Activated naive CD4-positive, alpha-beta T cell (primary cell): ENCODE measurements at places on chromosomes 6 and 20.

- no peak for DNase-seq
These were observed 30.7 kb upstream of the NAA20 start for GRCh38 chr20:19986419-19986818.

DNA sequence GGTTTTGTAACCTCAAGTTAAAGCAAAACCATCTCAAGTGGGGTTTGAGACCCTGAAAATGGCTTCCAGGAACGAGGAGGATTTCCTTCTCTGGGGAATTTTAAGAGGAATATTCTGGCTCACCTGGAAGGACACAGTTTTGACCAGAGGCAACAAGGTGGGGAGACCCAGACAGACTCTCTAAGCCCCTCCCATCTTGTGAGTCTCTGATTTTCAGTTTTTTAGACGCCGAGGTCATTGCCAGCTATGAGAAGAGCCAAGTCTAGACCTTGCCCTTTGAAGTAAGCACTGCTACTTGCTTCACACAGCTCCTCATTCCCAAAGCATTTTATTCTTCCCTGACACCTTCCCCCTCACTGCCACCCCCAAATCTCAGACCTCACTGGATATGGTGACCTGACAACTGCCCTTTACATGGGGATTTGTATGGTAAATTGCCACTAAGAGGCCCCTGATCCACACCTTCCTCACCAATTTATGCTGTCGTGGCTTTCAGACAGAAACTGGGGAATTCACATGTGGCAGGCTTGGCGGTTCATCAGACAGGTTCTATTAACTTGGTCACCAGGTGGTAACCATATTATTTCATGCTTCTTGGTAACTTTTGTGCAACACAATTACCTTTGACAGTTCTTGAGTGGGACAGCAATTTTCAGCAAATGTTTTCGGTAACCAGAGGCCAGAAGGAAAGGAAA is 116.2 kb downstream of the ISM1 start:
- DNase-seq, result no peak

GRCh38 chr20:57167971-57168701 is 98.3 kb downstream of the BMP7 start:
- no peak for DNase-seq

- no peak for DNase-seq
These were observed 466.3 kb upstream of the PLCB4 start for GRCh38 chr20:8602389-8603116.

GRCh38 chr20:59661621-59662020 is 57.3 kb downstream of the PHACTR3 start:
- DNase-seq, result no peak

- no peak for DNase-seq
These were observed 40.4 kb downstream of the FAM8A1 start for GRCh38 chr6:17640477-17640917.

DNA sequence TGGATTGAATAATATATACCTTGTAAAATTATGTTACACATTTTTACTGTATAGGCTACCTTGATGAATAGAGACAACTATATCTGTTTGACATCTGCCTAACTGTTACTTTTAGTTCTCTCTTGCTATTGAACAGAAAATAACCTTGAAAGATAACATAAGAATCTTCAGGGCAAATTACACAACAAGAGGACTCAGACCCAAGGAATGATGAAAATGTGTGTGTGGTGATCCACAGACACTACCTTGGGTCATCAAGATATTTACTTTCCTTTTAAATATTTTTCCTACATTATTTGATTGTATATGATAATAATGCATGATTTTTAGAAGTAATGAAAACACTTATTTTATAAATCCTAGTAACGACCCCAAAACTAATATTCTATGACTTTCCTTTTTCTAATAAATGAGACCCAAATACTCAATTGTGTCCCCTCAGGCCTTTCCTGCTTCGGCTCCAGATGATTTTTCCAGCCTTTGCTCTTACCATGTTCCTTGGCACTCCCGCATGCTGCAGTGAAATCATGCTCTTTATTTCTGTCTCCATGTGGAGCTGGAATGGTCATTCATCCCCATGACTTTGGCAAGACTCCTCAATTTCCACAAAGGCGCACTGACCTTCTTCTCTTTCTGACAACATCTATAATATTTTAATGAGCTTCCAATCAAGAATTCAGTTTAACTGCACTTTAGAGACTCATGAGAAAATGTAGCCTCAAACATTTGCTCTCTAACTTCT is 187.6 kb downstream of the EPM2A start:
- no peak for DNase-seq

GRCh38 chr6:112275365-112275764 is 21.0 kb upstream of the LAMA4 start:
- no peak for DNase-seq

GRCh38 chr20:55614220-55614757 is 391.0 kb downstream of the CBLN4 start:
- no peak for DNase-seq

- DNase-seq, result no peak
These were observed 197.7 kb downstream of the KCNQ5 start for GRCh38 chr6:72819609-72820008.

DNA sequence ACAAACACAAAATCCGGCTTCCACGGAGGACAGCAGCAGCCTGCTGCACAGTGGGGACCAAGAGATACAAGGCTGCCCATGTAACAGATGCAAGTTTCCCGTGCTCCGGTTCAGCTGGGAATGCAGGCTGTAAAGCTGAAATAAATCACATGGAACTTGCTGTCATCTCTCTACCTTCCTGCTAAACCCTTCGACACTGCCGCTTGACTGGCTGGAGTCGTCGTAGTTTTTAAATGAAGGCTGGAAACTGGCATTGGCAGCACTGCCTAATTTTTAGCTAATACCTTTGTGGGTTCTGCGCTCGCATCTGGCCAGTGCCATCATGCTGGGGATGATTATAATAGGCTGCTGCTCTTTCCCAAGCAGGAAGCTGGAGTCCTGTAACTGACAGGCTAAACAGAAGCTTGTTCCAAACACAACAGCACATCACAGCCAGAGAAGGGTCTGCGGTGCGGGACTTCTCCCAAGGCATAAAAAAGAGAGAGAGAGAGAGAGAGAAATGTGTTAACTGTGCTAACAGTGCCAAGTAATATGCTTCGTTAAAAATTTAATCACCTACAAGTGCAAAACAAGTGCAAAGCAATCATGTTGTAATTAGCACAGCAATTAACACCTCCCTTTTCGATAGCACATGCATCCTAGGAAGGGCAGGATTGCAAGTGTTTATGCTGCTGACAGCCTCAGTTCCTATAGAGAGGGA is 146.1 kb downstream of the TFAP2A start:
- DNase-seq, result no peak

GRCh38 chr6:167549213-167549612 is 224.3 kb downstream of the TTLL2 start:
- DNase-seq, result no peak

DNA sequence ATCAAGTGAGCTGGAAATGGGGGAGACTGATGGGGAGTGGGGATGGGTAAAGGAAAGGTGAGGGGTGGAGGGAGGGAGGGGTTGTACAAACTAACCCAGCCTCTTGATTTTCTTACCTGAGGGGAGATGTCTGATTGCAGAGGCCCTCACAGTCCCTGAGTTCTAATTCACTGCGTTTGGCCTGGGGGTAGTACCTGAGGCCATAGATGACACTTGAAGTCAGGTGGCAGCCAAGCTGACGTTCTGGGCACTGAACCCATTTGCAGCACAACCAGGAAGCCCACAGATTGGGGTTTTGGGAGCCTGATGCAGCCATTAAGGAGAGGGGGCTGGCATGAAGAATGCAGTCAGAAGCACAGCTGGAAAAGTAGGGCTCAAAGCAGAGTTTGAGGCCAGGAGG is 153.8 kb upstream of the DTNBP1 start:
- DNase-seq, result no peak

GRCh38 chr6:86936834-86937218 is 502 bp upstream of the HTR1E start:
- no peak for DNase-seq

GRCh38 chr6:109050447-109051102 is 44.1 kb downstream of the SESN1 start:
- DNase-seq, result no peak

DNA sequence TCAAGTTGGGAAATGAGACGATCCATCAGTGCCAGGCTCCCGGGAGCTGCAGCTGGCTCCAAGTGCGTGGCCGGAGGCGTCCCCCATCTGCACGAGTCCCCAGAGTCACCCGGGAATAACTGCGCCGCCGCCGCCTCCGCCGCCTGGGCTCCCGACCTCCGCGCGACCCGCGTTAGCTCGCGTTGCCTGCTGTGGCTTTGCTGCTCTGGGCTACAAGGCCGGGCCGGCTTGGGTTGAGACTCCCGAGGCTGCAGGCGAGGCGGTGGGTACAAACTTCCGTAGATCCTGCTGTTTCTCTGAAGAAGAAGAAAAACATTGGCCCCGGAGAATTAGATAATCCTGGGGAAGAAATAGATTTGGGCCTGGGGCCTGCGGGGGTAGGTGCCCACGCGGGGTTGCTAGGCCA is 7.4 kb upstream of the LAMP5 start:
- DNase-seq, result no peak

DNA sequence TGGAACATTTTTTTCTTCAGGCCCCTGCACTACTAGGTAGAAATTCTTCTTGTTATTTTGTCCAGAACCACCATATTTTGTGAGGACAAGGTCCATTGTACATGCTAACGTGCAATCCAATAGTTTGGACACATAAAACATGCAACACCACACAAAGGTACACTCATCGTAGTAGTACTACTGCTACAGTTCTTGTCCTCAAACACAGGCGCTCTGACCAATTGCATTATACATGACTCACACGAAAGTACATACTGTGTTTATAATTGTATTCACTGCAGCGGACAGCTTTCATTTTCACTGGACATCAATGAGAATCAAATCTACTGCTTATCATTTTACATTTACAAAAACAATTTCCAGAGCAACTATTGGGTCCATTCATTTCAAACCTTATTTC is 15.3 kb upstream of the SMLR1 start:
- DNase-seq, result no peak

DNA sequence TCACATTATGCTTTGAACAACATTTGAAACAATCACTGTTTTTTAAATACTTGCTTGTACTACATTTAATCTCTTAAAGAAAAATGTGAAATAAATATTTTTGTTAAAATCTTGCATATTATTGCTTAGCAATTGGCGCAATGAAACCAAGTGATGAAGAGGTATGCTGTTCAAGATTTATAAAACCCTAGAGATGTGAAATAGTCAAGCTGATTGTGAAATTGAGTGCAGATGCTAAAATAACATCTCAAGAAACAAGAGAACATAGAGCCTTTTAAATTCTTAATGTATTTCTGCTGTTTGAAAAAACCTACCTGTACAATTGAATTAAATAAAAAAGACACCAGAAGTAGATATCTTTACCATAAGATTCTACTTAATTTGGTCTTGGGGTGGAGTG is 179.2 kb upstream of the MCHR2 start:
- no peak for DNase-seq

DNA sequence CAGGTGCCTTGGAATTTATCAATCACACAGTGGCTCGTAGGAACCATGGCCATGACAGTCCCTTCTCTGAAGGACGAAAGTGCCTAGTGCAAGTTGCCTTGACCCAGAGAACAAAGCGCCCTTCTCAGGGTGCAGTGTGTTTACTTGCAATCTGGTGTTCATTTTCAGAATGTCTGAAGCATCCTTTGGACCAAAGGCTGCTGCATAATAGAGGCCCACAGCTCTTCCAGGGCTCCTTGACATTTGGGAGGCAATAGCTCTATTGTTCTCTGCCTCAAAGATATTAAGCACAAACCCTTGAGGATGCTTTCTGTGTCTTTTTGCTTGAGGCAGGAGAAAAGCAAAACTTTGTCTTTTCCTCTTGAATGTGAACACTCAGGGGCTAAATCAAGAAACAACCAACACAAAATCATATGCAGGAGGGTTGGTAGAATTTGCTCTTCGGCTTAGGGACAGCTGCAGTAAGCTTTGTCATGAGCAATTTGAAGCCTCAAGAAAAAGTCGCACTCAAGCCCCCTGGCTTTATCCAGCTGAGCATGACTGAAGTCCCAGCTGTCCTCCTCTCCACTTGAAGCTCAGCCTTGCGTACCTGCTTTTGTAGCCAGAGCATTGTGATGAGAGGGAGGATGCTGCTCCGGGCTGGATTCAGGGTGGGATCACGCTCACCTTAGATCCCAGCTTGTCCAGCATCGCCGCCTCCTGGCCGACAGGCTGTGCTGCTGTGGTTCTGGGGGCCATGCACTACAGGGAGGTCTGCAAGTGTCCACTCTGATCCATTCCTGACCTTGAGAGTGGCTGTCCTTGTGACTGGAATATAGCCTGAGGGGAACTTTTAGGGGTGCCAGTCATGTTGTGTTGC is 495.4 kb downstream of the CDH26 start:
- no peak for DNase-seq

- no peak for DNase-seq
These were observed 253.2 kb downstream of the PLCB1 start for GRCh38 chr20:8385247-8385646.

GRCh38 chr6:13135152-13135551 is 193.2 kb downstream of the TBC1D7 start:
- DNase-seq, result no peak

DNA sequence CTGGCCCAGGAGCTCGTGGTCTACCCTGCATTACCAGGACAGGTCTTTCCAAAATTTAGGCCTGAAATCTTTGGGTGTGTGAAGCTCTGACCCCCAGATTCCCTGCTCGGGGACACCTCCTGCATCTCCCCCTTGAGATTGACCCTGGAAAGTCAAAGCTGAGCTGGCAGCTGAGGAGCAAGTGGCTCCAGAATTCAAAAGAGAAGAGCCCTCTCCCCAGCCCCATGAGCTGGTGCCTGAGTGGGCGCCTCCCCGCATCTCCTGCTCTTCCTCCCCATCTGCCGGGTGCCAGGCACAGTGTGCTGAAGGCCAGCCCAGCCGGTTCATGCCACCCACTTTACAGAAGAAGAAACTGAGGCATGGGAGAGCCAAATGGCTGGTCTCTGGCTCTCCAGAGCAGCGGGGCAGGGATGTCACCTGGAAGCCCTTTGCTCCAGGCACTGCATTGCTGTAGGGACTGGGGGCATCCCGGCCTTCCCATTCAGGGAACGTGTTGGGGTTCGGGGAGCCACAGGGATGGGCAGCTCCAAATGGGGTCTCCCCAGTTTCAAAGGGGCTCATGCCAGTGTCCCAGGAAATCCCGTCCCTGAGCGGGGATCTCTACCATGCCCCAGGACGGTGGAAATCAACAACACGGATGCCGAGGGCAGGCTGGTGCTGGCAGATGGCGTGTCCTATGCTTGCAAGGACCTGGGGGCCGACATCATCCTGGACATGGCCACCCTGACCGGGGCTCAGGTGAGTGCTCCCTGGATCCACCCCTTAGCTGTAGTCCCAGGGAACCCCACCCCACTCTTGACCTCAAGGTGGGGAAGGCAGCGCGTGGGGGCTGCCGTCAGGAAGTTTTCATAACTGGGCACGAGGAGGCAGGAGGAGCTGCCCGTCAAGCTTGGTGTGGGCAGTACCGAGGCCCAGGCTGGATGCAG is 20.5 kb downstream of the NPEPL1 start:
- no peak for DNase-seq

DNA sequence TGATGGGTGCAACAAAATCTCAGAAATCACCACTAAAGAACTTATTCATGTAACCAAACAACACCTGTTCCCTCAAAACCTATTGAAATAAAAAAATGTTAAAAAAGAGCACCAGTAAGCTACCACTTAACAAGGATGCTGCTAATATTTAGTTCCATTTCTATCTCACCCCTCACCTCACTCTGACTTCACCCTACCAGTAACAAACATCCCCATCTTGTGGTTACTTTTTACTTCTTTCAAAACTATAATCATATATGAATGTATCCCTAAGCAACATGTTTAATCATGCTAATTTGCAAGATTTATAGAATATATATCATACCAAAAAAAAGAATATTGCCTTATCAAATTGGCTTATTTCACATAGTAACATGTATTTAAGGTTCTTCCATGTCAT is 27.4 kb upstream of the SLC24A3 start:
- DNase-seq, result no peak

GRCh38 chr6:74631564-74631963 is 574.3 kb downstream of the COL12A1 start:
- no peak for DNase-seq
